ENCODE measurements at places on chromosomes 2 and 18. TPM values are rescaled to one million over a fixed set of nuclear protein-coding genes. Genes with fewer than 3 reads are reported as not detected.

DPYSL5 gene
- not detected for total RNA-seq

NT5DC4 gene
- total RNA-seq, result not detected

ATG16L1 gene
- total RNA-seq, result 19.9 TPM

COL6A3 gene
- total RNA-seq, result 835 TPM

GALR1 gene
- 0.05 TPM for total RNA-seq

REG3A gene
- total RNA-seq, result not detected

RNASEH1 gene
- total RNA-seq, result 20.7 TPM

SAP130 gene
- 17.2 TPM for total RNA-seq

GCKR gene
- total RNA-seq, result 2.9 TPM

FAM237A gene
- total RNA-seq, result not detected

VWA3B gene
- 0.29 TPM for total RNA-seq

ST6GAL2 gene
- 43.0 TPM for total RNA-seq

GRCh38 chr2:142877216-142877838 is at the start of gene KYNU:
TSS of gene KYNU (plus strand) at chr2:142877664. CDS start at chr2:142885368, 7,704 bp downstream.
- no peak for DNase-seq

GRCh38 chr2:201353116-201353515 is 4.0 kb downstream of the FLACC1 start:
- no peak for DNase-seq

DNA sequence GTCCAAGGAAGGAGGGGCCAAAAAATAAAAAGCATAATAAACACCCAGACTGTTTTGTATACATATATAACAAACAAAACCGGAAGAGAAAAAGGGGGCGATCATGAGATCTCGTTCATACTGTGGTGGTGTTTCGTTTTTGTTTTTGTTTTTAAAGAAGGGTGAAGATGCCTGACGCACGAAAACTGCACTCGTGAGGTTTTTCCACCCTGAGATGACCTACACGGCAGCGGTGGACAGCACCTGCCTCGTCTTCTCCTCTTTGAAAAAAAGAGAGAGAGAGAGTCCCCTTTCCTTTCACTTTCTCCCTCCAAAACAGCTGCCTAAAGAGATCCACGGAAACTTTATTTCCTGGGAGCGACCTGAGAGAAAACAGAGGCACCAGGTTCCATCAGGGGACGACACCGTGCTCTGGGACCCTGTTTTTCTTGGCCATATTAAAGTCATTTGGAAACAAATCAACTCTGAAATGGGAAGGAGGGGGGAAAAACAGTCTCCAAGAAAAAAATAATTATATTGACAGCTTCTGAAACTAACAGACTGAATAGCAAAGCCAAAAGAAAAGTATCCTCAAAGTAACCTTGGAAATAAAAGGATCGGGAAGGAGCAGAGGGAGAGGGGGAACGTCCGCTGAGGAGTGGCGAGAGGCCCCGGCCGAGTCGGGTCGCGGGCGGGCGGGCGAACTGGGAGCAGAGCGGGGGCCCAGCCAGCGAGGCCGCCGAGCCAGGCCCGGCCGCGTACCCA is 3.5 kb downstream of the POU3F3 start:
- DNase-seq, result no peak

- DNase-seq, result no peak
Measured at GRCh38 chr18:69490813-69491212, 90.1 kb downstream of the DOK6 start.

DNA sequence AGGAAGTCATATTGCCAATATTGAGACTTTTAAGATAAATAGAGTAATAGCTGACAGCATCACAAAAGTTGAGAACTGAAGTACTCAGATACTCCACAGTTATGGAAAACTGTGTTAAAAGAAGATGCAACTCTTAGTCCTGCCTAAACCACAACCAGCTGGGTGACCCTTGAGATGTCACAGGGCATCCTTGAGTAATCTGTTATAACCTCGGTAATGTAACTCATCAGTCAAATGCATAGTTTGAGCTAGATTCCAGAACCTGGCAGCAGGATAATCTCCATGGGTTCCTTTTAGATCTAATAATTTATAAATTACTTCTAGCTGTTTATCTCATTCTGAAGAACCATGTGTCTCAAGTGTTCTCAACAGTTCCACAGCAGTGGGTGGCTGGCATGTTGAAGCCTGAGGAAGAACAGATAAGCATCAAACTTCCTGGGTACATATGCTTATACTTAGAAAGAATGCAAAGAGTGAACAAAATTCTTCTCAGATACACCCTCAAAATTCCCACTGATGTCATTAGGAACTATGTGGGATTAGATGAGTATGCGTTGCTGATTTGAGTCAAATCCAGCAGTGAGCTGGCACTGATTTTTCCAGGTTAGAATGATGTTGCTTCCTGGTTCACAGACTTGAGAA is 304.1 kb upstream of the ERBB4 start:
- DNase-seq, result no peak

DNA sequence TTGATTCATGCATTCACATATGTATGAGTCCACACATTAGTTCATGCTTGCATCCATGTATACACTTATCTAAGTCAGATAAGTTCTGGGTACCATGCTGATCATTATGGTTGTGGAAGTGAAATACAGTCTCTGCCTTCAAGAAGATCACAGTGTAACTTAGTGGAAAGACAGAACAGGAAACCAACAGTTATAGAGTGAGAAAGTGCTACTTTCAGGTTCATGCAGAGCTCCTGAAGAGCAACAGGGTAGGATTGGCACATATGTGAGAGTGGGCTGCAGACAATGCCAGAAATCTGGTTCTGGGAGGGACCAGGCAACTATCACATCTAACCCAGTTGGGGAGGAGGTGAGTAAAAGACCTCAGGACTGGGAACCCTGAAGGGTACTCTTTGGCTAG is 35.4 kb upstream of the PGAP1 start:
- no peak for DNase-seq

GRCh38 chr2:26636935-26637334 is 4.2 kb downstream of the CIB4 start:
- DNase-seq, result peak; percentile 68

- DNase-seq, result no peak
Measured at GRCh38 chr2:186125156-186125555, 360.9 kb upstream of the ZC3H15 start.

DNA sequence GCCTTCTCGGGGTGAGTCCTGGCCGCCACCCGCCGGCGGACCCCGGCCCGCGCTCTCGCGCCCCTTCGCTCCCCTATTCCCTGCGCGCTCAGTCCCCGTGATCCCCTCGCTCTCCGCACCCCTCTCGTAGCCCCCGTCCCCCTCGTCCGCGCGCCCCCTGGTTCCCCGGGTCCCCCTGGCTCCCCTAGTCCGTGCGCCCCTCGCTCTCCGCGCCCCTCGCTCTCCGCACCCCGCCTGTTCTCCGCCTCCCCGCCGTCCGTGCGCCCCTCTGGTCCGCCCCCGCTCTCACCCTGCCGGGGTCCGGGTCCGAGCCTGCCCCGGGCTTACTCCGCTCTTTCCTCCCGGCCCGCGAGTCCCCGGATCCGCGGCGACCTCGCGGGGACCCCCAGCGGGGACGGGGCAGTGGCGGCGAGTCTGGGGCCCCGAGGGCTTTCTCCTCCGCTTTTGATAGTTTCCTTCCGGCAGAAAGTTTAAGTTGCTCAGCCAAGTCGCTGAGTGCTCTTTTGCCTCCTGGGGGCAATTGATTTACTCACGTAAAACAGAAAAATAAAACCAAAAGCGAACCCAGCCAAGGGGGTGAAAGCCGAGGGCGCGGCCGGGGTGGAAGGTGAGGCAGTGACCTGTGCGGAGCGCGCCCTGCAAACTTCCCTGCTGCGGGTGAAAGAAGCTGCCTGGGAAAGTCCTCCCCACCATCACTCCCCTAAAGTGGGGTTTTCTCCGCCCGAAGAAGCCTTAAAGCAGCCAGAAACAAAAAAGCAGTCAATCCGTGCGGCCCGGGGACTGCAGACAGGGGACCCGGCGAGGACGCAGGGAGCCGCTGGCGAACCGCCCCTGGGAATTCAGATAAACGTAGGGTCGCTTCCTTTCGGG is 568 bp downstream of the RAB31 start:
- DNase-seq, result no peak

- no peak for DNase-seq
Measured at GRCh38 chr2:200253639-200254038, 52.9 kb upstream of the SPATS2L start.

- no peak for DNase-seq
Measured at GRCh38 chr18:68177807-68178702, 536.9 kb downstream of the TMX3 start.

- no peak for DNase-seq
Measured at GRCh38 chr2:31523871-31524492, 56.8 kb downstream of the SRD5A2 start.

DNA sequence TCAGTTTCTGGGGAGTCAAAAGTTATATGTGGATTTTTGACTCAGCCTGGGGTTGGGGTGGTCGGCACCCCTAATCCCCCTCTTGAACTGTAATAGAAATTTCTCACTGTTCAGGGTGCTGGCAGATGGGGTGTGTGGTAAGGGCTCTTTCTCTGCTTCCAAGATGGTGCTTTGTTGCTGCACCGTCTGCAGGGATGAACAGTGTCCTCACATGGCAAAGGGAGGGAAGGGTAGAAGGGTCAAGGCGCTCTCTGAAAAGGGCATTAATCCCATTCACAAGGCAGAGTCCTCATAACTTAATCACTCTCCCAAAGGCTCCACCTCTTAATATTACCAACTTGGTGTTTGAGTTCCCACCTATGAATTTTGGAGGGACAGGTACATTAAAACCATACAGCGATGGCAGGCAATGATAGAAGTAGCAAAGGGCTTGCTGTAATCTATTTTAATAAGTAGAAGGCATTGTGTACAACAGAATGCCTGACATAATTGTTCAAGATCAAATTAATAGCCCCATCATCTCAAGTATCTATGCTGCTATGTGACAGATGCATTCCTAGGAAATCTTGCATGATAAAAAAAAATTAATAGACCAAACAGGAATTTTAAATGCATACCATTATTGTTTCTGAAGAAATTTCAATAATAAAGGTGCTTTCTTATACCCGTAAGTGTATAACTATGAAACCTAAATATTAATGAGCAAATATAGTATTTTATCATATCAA is 28.1 kb downstream of the MMADHC start:
- DNase-seq, result no peak

DNA sequence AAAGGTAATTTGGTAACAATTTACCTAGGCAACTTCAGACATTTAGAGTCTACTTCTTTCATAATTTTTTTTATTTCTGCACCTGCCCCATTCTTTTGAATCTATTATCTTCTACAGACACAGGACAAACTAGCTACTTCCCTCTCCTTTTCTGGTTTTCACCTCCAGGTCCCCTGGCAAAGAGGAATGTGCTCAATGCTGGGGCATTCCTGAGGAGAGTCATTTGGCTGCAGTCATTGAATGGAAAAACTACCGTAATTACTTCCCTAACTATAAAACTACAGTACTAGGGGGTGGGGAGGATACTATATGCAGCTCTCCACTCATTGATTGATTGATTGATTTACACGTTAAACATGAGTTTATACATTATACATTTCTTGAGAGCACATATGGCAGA is 11.2 kb upstream of the ARHGAP28 start:
- no peak for DNase-seq

DNA sequence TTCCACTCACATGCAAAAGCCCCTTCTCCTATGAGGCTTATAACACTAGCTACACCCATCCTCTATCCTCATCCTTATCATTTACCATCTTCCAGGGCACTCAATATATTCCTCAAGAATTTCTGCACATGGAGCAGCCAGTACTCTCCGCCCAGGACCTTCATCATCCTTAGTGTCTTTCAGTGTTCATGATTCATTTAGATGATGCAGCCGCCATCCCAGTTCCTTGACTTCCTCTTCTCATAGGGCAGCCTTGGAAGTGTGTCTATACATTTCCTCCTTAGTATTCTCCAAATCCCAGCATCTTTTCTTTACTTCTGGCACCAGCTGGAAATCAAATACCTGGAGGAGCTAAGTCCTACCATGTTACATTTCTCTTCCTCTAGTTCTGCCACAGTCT is 3.0 kb upstream of the ITSN2 start:
- no peak for DNase-seq

- no peak for DNase-seq
Measured at GRCh38 chr2:207483066-207483465, 46.7 kb upstream of the CREB1 start.

DNA sequence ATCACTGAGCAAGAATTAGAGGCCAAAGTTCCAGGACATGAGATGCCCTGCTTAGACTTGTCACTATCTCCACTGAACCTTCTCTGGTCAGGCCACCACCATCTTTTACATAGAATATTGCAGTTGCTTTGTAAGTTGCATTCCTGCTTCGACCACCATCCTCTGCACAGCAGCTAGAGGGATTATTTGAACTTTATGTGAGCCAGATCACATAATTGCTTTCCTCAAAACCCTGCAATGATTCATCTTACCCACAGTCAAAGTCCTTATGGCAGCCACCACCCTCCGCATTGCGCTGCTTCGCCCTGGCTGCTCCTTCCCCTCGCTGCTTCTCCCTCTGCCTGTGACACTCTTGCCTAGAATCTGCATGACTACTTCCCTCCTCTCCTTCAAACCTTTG is 111.3 kb downstream of the EML6 start:
- no peak for DNase-seq

GRCh38 chr2:67689651-67690050 is 292.5 kb downstream of the ETAA1 start:
- no peak for DNase-seq

- DNase-seq, result no peak
Measured at GRCh38 chr2:8103085-8103708, 578.7 kb upstream of the ID2 start.

- DNase-seq, result no peak
Measured at GRCh38 chr2:59756150-59756549, 797.3 kb downstream of the BCL11A start.

DNA sequence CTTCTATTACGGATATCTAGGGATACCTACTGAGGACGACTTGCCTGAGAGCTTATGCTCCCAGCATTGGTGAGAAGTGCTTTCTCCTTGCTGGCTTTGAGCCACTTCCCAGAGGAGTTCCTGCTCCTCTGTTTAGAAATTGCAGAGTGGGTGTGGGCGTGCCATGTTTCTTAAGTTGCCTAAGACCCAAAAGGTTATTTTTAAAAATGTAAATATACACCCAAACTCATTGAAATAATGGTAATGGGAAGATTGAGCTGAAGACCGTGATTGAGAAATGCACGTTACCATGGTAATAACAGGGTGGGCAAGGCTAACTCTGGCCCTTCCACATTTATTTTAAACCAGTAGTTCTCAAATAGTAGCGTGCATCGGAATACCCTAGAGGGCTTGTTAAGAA is 17.2 kb upstream of the TMEM200C start:
- no peak for DNase-seq

GRCh38 chr18:4831791-4832375 is 365.2 kb downstream of the AKAIN1 start:
- no peak for DNase-seq

DNA sequence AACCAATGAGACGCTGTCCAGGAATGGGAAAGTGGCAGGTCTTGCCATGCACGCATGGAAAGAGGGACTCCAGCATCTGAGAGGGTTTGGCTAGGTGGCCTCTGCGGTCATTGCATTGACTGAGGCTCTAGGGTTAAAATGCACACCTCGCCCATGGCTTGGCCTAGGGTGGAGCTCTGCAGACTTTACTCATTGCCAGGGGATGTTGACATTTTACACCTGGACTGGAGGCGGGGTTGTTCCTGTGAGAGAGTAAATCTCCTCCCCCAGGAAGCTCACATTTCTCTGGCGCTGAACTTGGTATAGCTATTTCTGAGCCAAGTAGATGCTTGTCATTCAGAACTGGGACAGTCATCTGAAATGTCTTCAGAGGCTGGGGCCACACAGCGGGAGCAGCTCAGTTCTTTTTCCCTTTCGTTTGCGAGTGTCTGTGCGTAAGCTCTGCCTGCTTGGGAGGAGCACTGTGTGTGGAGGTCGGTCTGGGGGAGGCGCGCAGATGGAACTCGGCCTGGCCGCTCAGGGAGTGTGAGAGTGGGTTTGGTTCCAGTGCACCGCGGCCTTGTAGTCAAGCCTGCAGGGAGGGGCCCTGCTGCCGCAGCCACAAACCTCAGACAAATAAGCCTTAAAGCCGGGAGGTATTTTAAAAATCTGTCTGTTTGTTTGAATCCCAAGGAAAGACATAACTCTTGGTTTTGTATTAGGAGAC is 76.5 kb downstream of the LPIN1 start:
- no peak for DNase-seq

Data from posterior vena cava (tissue), 2 donors.